ENCODE measurements at places on chromosomes 4 and X.

DNA sequence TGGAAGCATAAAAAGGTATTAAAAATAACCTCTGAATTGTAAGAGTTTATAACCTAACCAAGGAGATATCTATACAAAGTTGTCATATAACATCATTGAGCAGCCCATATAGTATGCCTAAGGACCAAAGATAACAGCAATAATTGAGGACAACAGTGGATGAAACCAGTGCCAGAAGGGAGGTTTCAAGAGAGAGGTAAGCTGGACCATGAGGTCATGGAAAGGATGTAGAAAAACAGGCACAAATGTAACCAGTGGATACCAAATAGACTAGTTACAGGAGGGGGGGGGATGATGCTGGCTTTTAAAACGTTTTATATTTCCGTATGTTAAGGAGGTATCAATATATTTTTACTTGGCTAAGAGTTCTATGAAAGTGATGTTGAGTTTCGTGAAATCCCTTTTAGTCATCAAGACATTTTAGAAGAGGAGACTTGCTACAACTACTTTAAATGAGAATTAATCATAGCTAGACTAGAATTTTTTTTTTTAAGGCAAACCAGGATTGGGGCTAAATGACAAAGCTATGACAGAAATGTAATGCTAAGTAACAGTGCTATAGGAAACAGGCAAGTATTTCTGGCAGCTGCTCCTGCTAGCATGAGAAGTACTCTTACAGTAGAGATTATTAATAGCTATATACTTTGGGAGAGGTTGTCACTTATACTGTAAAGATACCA, 161.1 kb downstream of the FBXW7 start:
- no peak for DNase-seq

DNA sequence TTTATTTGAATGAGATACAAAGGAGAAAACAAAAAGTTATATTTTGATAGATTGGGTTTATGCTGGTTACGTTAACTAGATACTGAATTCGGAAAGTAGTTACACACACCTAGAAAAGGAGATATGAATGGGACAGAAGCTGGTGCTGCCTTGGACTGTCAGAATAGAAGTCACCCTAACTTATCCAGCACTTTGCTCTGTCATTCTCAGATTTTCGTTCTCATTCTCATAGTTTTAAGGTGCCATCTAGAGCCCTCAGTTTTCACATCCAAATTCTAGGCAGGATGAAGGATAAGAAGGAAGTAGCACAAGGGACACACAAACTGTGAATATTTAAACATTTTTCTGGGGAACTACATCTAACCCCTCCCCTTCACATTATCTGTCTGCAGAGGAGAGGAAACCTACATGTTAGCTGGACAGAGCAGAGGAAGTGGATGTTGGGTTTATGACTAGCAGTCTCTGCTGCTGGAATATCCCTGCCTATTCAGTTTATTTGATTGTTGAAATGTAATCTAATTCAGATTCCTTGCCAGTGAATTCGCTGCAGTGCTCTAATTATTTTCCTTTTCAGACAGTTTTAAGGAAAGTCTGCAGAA, 521.9 kb downstream of the FAT4 start:
- no peak for DNase-seq

GRCh38 chrX:50813843-50814661, at the start of gene SHROOM4:
TSS of gene SHROOM4 (minus strand) at chrX:50814194. CDS start at chrX:50814018, 176 bp downstream.
- no peak for DNase-seq

GRCh38 chrX:129823522-129823921, 20.2 kb downstream of the ZDHHC9 start:
- no peak for DNase-seq

GRCh38 chrX:136195247-136195646, 47.9 kb downstream of the FHL1 start:
- DNase-seq, result no peak

GRCh38 chrX:72094894-72095293, 36.8 kb downstream of the RTL5 start:
- DNase-seq, result peak; percentile 81
